ENCODE measurements at places on chromosomes 16 and 17.

DNA sequence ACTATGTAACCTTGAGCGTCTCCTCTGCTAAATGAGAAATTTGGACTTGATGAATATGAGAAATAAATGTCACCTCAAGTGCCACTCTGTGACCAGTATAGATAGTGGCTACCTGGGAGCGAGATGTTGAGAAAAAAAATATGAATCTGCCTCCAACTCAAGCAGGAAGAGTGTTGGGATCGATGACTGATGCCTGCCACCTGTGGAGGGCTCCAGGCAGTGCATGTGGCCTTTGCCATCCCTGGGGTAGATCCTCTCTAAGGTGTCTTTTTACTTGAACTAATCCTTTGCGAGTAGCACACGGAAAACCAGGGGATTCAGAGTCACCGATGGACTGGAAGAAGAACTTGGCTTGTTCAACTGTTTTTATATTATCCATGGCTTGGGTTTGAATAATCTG is 9.4 kb downstream of the CCDC182 start:
- no peaks in the 10 kb centered on the region for H3K27me3 ChIP-seq
- no peaks in the 10 kb centered on the region for H3K4me1 ChIP-seq
- no peak overlapping the region for H3K4me3 ChIP-seq

DNA sequence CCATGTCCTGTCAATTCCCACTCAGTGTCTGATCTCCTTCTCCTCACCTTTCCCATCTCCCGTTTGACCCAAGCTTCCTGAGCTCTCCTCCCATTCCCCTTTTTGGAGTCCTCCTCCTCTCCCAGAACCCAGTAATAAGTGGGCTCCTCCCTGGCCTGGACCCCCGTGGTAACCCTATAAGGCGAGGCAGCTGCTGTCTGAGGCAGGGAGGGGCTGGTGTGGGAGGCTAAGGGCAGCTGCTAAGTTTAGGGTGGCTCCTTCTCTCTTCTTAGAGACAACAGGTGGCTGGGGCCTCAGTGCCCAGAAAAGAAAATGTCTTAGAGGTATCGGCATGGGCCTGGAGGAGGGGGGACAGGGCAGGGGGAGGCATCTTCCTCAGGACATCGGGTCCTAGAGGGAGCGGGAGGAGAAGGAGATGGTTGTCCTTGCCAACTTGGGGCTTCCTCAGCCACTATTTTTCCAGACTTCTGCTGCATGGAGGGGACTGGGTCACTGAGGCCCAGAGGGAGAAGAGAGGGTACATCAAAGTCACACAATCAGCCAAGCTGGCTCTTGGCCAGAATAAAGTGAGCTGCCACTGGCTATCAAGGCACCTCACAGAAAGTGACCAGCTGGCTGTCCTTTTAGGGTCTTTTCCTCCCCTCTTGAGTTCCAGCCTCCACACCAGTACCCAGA is 1.9 kb upstream of the TBC1D10B start:
- H3K27me3 ChIP-seq, result no peaks in the 10 kb centered on the region
- no peak overlapping the region for H3K27ac ChIP-seq
- H3K4me1 ChIP-seq, result peaks cover 13% of the 10 kb centered on the region

DNA sequence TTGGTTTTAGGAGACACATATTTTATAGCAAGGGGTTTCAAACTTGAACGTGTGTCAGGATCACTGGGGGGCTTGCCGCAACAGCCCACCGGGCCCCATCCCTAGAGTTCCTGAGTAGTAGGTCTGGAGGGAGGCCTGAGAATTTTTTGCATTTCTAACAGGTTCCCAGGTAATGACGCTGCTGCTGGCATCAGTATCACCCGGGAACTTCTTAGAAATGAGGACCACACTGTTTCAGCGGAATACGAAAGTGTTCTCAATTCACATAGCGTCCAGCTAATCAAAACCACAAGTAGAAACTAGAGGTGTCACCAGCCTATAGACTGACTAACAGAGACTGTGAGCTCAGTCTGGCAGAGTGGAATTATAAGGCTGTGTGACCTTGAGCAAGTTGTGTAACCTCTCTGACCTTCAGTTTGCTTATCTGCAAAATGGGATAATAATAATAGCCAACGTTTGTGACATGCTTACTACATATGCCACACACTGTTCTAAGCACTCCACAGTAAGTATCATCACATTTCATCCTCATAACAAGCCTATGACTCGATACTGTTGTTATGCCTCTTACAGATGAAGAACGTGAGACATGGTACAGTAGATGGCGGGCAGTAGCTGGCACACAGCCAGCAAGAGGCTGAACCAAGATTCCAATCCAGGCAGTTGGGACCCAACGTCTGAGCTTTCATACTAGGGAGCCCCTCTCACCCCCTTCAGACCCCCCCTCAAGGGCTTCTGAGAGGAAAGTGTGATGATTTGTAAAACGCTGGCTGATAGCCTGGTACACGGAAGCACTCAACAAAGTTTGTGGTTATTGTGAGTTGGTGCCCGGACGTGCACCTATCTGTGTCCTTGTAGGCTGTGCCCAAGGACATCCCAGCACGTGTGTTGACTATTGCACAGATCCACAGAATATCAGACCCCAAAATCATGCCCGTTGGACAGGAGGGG is 4.6 kb upstream of the ICAM2 start:
- no peak overlapping the region for H3K27ac ChIP-seq
- peaks cover 3% of the 10 kb centered on the region for H3K4me1 ChIP-seq
- H3K4me3 ChIP-seq, result no peak overlapping the region
- H3K27me3 ChIP-seq, result no peaks in the 10 kb centered on the region
- no peaks in the 10 kb centered on the region for H3K36me3 ChIP-seq
- no peak for DNase-seq

DNA sequence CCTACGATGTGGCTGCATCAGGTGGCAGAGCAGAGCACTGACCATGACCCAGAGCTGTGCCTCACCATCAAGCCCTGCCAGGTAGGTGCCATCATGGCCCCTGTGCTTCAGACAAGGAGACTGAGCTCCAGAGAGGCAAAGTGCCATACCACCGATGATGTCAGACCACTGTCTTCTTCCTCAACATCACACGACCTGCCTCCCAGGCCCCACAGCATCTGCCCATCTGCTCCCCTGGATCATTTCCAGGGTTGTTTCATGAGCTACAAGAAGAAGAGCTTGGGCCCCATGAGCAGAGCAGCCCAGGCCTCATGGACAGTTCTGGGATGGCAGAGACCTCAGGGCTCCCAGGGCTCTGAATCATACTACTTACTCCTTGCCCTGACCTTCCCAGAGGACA is 9.9 kb downstream of the XYLT1 start:
- peaks cover 29% of the 10 kb centered on the region for H3K4me1 ChIP-seq
- H3K36me3 ChIP-seq, result no peaks in the 10 kb centered on the region
- no peak overlapping the region for H3K4me3 ChIP-seq

GRCh38 chr16:20904507-20905081 is 4.0 kb downstream of the LYRM1 start:
- no peak overlapping the region for H3K27ac ChIP-seq
- H3K36me3 ChIP-seq, result peaks cover 5% of the 10 kb centered on the region
- no peak overlapping the region for H3K4me3 ChIP-seq
- no peak for DNase-seq
- H3K4me1 ChIP-seq, result no peaks in the 10 kb centered on the region

DNA sequence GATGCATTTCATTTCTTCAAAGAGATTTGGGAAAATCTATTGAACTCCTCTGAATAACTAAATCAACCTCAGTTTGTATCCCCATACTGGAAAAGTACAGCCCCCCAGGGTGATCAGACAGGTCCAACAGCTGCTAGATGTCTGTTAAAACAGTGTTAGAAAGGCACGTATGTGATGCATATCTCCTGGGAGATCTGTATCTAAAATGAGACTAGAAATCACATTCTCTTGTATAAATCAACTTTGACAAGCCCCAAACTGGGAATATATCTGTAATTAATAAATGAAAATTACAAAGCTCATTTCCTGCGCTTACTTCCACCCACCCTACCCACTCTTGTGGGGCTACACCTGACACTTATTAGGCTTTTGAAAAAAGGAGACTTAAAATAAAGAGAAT is 3.8 kb upstream of the KIF2B start:
- no peaks in the 10 kb centered on the region for H3K4me1 ChIP-seq
- DNase-seq, result no peak
- H3K4me3 ChIP-seq, result no peak overlapping the region
- no peaks in the 10 kb centered on the region for H3K27me3 ChIP-seq
- H3K36me3 ChIP-seq, result no peaks in the 10 kb centered on the region

GRCh38 chr17:47305302-47305923 is 18.3 kb upstream of the EFCAB13 start:
- no peak overlapping the region for H3K4me3 ChIP-seq
- no peaks in the 10 kb centered on the region for H3K36me3 ChIP-seq
- H3K27me3 ChIP-seq, result no peaks in the 10 kb centered on the region

- H3K4me3 ChIP-seq, result no peak overlapping the region
- H3K36me3 ChIP-seq, result no peaks in the 10 kb centered on the region
- no peak for DNase-seq
Measured at GRCh38 chr17:73561111-73561510, 83.1 kb downstream of the SDK2 start.

GRCh38 chr17:77310336-77310735 is 169.6 kb downstream of the SEC14L1 start:
- H3K4me1 ChIP-seq, result peaks cover 3% of the 10 kb centered on the region
- no peaks in the 10 kb centered on the region for H3K27me3 ChIP-seq
- H3K36me3 ChIP-seq, result no peaks in the 10 kb centered on the region
- DNase-seq, result no peak

GRCh38 chr16:4115949-4116318 is 308 bp downstream of the ADCY9 start:
- no peaks in the 10 kb centered on the region for H3K36me3 ChIP-seq
- peaks cover 22% of the 10 kb centered on the region for H3K27me3 ChIP-seq
- H3K27ac ChIP-seq, result no peak overlapping the region

GRCh38 chr17:68197997-68198930 is 49.6 kb upstream of the AMZ2 start:
- no peak overlapping the region for H3K27ac ChIP-seq
- H3K36me3 ChIP-seq, result no peaks in the 10 kb centered on the region
- H3K4me3 ChIP-seq, result peak overlapping the region; percentile 40
- no peak for DNase-seq
- H3K4me1 ChIP-seq, result peaks cover 28% of the 10 kb centered on the region

- H3K4me3 ChIP-seq, result peak within 1 kb of the TSS; percentile 89
- H3K36me3 ChIP-seq, result no peaks in the 10 kb centered on the region
- DNase-seq, result peak; percentile 82
Measured at GRCh38 chr17:2400877-2401425, at the start of gene MNT. TSS of gene MNT (minus strand) at chr17:2401060. CDS start at chr17:2400712, 348 bp downstream.

- no peak for DNase-seq
- H3K27ac ChIP-seq, result no peak overlapping the region
- no peaks in the 10 kb centered on the region for H3K36me3 ChIP-seq
- no peaks in the 10 kb centered on the region for H3K27me3 ChIP-seq
Measured at GRCh38 chr16:27628241-27628942, 78.4 kb downstream of the KATNIP start.

DNA sequence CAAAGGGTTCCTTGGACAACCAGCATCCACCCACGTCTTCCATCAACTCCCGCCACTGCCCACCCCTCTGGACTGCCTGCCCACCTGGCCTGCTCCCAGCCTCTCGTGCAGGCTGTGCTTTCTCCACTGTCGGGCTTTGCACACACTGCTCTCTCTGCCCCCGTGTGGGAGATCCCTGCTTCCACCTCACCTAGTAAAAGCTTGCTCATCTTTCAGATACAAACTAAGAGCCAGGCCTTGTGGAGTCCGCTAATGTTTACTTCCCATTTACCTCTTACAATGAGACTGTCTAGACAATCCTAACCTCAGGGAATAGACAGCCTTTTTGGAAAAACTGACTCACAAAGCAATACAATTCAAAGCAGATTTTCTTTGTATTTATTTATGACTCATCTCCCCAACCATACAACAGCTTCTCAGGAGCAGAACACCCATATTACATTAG is 67.6 kb downstream of the USP31 start:
- no peak overlapping the region for H3K4me3 ChIP-seq
- no peak for DNase-seq
- no peaks in the 10 kb centered on the region for H3K4me1 ChIP-seq
- H3K27ac ChIP-seq, result no peak overlapping the region

DNA sequence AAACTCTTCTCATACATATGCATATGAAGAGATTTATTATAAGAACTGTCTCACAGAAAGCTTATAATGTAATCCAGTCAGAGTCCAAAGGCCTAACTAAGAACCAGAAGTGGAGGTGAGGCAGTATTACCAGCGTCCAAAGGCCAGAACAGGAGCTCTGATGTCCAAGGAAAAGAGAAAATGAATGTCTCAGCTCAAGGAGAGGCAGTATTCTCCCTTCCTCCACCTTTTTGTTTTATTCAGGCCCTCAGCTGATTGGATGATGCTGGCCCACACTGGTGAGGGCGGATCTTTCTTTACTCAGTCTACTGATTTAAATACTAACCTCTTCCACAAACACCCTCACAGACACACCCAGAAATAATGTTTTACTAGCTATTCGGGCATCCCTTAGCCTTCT is 43.4 kb downstream of the FBXL20 start:
- H3K36me3 ChIP-seq, result no peaks in the 10 kb centered on the region
- H3K4me3 ChIP-seq, result no peak overlapping the region
- no peak for DNase-seq
- no peak overlapping the region for H3K27ac ChIP-seq
- no peaks in the 10 kb centered on the region for H3K4me1 ChIP-seq

DNA sequence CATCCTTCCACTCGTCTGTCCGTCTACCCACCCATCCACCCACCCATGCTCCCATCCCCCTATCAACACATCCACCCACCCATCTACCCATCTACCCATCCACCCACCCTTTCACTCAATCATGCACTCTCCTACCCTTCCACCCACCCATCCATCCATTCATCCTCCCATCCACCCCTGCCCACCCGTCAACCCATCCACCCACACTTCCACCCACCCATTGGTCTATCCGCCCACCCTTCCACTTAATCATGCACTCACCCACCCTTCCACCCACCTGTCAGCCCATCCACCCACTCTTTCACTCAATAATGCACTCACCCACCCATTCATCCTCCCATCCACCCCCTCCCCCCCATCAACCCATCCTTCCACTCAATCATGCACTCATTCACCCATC is 250.0 kb upstream of the EEF2KMT start:
- H3K27me3 ChIP-seq, result no peaks in the 10 kb centered on the region
- no peak for DNase-seq
- no peaks in the 10 kb centered on the region for H3K36me3 ChIP-seq
- no peak overlapping the region for H3K27ac ChIP-seq

DNA sequence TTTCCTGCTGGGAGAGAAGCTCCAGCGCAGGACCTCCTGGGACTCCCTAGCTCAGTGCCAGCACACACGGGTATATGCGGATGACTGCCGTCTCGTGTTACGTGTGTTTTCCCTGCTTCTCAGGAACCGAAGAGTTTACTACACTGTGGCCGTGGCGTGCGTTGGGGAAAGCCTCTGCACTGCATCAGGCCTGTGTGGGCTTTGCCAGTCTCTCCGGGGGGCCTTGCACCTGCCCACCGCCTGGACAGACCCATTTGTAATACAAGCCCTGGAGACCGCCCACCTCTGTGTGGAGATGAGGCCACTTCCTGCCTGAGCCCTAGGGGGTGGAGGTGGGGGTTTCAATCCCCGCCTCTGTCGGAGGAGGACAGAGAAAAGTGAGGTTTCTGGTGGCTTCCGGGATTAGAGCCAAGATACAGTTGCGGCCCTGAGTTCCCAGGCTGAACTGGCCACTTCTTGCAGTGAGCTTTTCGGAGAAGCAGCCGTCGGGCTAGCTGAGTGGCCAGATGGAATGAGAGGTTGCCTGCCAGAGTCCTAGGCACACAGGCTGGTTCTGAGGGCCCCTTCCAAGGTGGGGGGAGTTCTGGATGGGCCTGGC is 43.4 kb upstream of the GSE1 start:
- H3K4me3 ChIP-seq, result no peak overlapping the region
- H3K4me1 ChIP-seq, result peaks cover 65% of the 10 kb centered on the region
- H3K36me3 ChIP-seq, result no peaks in the 10 kb centered on the region

- peaks cover 2% of the 10 kb centered on the region for H3K27me3 ChIP-seq
- no peaks in the 10 kb centered on the region for H3K4me1 ChIP-seq
- peak; percentile 99 for DNase-seq
- H3K36me3 ChIP-seq, result no peaks in the 10 kb centered on the region
Measured at GRCh38 chr16:27867122-27868110, 196.1 kb downstream of the GSG1L start.
